ENCODE measurements at places on chromosomes 2 and 18.

DNA sequence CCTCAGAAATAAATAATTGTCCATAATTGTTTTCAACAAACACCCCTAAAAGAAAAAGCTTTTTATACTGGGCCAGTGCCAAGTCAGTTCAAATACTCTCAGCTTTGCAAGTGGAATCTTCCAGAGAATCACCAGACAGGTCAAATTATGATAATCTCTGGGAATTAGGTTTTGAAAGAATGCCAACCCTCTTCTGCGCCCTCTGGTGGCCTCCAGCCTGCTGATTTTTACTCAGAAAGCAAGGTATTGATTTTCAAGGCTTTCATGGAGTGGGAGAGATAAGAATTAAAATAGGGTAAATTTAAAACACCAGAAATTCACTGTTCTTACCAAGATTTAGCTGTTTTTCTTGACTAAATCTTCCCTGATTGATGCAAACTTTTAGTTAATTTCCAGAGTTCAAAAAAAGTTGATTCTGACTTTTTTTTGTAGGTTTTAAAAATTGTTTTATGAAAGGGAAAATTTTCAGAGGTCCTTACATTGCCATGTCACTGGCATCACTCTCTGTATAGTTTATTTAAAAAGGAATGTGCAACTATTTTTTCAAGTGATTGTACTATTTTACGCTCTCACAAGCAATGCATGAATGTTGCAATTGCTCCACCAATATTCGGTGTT lies 282.9 kb upstream of the TNP1 start:
- no peak for DNase-seq

DNA sequence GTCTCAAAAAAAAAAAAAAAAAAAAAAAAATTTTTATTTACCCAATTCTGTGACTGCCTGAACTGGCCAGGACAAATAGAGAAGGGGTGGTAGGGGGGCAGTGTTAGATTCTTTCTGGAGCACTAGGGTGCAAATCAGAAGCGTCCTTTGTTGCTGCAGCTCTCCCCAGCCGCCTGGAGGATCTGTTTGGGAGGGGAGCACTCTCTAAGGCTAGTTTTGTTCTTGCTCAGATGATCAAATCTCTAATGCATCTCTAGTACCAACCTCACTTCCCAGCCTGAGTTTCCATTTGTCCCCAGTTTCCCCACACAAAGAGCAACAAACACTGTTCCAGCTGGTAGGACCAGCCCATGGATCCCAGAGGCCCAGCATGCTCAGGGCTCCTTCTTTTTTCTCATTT lies 83.0 kb downstream of the GBX2 start:
- no peak for DNase-seq

GRCh38 chr2:200479692-200480265 lies 30.1 kb downstream of the KCTD18 start:
- no peak for DNase-seq

GRCh38 chr2:223049356-223049755 lies 2.6 kb upstream of the KCNE4 start:
- no peak for DNase-seq

- DNase-seq = no peak
Observed at GRCh38 chr18:37409878-37410277, 155.7 kb downstream of the CELF4 start.

- no peak for DNase-seq
Observed at GRCh38 chr2:230627806-230628724, 84.6 kb upstream of the CAB39 start.

Measured in left renal cortex interstitium (tissue), 4 donors.